Activated CD8-positive, alpha-beta T cell treated with anti-CD3 and anti-CD28 coated beads for 36 hours (primary cell): ENCODE measurements at places on chromosomes 3 and 15.
A peak's percentile ranks its signal among the peaks of the same experiment; 100 is the strongest.

- no peak for DNase-seq
These were observed 136.6 kb upstream of the FHIT start for GRCh38 chr3:61387817-61388216.

DNA sequence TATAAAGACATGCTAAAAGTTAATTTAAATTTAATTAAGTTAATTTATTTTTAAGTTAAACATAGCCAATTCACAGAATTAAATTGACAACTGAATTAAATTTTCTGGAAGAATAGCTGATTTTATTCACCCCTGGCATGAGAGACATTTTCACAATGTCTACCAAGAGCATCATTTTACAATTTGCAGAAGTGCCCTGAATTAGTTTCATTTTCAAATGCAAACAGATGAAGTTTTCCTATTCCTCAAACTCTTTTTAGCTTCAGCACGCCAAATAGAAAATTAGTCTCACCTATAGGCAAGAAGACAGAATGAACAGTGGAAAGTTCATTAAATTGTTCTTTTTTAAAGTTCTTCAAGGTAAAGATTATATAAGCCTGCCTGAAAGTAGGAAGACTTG, 259.3 kb downstream of the ZBBX start:
- DNase-seq = no peak

GRCh38 chr3:180311242-180311641, 274.5 kb upstream of the PEX5L start:
- no peak for DNase-seq

DNA sequence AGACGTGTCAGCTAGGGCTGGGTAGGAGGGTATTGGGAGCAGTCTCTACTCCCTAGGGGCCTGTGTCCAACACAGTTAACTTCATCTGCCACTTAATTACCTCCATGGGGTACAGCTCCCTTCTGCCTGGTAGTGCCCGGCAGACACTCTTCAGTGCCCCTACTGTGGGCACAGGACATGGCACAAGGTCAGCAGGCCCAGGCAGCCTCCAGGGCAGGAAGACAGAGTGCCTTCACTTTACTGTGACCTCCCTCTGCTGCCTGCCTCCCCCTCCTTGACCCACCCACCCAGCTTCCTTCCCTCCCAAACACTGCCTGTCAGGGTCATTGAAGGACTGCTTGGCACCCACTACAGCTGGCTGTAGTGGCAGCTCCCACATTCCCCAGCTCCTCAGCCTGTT, 6.5 kb upstream of the GRM2 start:
- DNase-seq = no peak

DNA sequence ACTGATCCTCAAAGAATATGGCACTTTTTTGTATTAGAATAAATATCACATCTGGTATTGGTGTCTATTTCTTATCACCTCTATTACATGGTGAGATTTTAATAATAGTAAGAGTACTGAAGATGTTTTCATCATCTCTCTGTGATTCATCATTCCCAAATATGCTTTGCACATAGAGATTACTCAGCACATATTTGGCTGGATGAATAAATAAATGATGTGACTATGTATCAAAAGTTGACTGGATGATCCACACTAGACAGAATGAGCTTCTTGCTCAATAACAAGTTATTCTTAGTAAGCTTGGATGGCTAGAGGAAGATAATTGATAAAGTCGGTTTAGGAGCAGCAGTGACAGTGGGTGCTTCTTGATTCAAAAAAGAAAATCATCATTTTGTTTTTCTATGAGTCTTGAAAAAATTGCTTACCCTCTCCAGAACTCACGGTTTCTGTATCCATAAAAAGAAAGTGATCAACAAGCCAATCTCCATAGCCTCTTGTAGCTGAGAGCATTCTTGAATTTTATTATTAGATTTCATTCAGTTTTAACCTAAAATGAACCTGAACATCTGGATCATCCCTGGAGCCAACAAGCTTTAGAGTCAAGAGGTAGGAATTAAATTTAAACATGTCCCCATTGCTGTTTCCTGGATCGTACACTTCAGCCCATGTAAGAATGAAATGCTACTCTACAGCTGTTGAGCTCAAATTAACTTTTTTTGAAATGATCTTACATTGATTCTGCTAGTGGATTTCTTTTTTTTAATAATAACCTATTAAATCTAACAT, 104.8 kb upstream of the OSTN start:
- DNase-seq = no peak

GRCh38 chr15:33016405-33017024, 178.0 kb downstream of the FMN1 start:
- no peak for DNase-seq

- peak; percentile 77 for DNase-seq
These were observed 18.3 kb upstream of the ATP8B4 start for GRCh38 chr15:50137330-50137761.

GRCh38 chr15:81001152-81002008, 657 bp downstream of the TLNRD1 start:
- DNase-seq = peak; percentile 61

GRCh38 chr15:29093696-29094343, 175.8 kb downstream of the NSMCE3 start:
- no peak for DNase-seq

- DNase-seq = no peak
These were observed 9.6 kb downstream of the MCM2 start for GRCh38 chr3:127607675-127608361.

GRCh38 chr3:150106740-150107428, 136.2 kb upstream of the PFN2 start:
- DNase-seq = no peak

GRCh38 chr15:83398626-83399025, 48.5 kb upstream of the SH3GL3 start:
- DNase-seq = no peak

DNA sequence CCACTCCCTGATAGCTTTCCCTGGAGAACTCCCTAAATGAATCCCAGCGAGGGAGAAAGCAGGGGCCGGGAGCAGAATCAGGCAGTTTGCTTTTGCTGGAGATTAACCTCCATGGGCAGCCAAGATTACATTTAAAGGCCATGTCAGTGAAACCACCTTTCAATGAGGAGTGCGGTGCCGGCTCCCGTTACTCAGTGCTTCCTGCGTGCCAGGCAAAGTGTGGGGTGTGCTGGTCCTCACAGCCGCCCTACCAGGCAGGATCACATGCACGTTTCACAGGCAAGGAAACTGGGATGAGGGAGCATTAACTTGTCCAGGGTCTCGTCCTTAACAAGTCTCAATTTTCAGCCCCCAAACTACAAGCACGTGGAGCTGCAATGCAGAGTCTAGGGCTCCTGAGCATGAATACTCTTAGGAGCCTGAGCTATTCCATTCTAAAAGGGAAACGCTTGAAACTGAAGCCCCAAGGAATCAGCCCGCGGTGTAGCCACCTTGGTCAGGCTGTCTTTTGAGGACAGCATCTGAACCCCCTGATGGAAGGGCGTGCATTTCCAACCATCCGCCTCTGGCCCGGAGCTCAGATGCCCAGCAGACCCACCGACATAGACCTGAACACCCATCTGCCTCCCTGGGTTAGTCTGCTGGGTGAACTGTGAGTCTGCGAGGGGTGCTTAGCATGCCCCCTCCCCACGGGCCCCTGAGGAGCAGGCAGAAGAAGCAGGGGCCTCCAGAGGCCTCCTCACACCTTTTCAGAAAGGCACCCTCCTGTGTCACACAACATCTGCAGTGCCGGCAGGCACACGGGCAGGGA, 5.6 kb downstream of the IGDCC3 start:
- no peak for DNase-seq

DNA sequence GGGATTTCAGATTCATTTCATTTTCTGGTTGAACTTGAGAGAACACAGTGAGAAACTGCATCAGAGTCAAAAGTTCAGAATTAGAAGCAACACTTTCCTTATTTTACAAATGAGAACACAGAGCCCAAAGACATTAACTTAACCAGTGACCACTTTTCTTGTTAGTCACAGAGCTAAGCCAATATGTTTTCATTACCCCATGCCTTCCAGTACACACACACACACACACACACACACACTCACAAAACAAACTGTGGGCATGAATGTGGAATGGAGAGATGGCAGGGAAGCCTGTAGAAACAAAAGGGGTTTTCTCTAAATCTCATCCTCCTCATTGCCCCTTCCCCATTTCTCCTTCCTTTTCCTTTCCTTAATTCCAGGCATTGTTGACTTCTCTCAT, 267.4 kb upstream of the GADL1 start:
- no peak for DNase-seq

GRCh38 chr15:39056357-39056756, 491.7 kb upstream of the RASGRP1 start:
- DNase-seq = no peak

- no peak for DNase-seq
These were observed 84.5 kb downstream of the SETD2 start for GRCh38 chr3:47079432-47079831.

DNA sequence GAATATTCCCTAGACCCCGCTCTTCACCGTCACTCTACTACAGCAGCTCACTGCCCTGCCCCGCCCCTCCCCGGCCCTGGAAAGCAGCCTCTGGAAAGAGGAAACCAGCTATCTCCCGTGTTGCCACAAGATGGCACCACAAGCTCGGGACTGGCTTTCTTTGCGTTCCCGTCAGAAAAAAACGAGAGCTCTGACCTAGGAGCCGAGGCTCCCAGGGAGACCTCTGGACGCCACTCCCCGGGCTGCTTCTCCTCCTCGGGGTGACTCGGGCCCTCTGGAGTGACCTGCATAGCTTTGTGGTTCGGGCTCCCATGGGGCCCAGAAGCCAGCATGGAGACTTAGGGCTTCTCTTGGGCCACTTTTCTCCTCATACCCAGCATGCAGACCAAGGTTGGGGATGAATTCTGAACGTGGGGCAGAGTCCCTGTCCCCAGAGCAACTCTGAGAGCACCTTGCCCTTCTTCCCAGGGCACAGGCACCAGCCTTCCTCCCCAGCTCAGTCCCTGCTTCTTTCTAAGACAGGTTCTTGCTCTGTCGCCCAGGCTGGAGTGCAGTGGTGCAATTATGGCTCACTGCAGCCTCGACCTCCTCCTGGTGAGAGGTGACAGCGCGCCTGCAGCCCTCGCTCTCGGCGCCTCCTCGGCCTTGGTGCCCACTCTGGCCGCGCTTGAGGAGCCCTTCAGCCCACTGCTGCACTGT, 19.0 kb downstream of the STOML1 start:
- DNase-seq = peak; percentile 91

GRCh38 chr3:14565868-14566588, 25.9 kb upstream of the GRIP2 start:
- peak; percentile 30 for DNase-seq

DNA sequence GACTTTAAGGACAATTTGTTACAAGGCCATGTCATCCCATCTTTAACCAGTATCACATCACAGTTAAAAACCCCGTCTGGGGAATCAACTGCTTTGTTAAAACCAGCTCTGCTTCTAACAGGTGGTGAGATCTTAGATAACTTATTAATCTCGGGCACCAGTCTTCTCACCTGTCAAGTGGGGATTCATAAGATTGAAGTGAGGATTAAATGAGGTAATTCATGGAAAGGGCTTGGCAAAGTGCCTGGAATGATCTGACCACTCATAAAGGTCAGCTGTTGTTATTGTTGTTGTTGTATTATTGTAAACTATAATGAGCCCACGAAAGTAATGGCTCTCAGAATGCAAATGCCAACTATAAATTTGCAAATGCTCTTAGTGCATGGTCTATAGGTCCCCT, 30.1 kb upstream of the SLC24A5 start:
- no peak for DNase-seq

DNA sequence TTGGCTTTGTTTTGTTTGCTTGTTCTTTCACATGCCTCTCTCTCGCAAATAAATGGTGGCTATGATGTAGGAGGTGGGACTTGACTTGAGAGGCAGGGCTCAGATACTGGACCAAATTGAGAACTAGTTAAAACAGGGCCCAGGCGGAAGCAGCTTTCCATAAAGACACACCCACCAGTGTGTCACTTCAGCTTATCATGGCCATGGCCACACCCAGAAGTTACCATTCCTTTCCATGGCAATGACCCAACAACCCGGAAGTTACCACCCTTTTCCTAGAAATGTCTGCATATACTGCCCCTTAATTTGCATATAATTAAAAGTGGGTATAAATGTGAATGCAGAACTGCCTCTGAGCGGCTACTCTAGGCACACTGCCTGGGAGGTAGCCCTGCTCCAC, 62.6 kb upstream of the CNTN4 start:
- no peak for DNase-seq

DNA sequence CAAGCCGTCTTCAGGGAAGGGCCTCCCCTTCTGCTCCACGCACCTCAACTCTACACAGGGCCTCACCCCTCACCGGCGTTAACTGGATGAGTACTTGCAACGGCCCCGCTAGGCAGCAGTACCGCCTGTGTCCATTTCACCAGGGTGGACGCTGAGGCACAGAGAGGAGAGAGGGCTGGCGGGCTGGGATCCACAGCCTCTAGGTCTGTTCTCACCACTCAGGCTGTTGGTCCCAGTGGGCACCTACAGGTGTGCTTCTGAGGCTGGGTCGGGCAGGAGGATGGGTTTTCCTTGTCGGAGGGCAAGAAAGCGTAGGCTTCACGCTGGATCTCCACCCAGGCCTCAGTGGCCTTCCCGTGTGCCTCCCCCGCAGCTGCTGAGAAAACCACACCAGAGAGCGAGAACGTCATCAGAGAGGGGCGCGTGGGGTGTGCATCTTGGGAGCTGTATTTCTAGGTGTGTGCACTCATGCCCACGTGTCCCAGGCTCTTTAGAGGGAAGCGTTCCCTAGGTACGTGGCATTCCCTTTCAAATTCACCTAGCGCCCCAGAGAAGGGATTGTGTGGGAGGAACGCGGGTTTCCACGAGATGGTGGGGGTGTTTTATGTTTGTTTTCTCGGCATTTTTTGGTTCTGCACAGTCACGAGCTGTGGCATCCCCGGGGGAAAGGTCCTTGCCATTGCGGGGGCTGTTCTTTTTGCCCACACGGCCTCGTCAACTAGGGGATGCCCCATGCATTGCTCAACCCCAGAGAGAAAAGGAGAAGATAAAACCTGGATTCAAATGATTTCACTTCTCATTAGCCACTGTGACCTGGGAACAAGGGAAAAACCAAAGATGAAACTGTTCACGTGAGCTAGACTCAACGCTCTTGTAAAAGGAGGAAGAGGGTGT, 67.7 kb downstream of the MGLL start:
- DNase-seq = peak; percentile 71

DNA sequence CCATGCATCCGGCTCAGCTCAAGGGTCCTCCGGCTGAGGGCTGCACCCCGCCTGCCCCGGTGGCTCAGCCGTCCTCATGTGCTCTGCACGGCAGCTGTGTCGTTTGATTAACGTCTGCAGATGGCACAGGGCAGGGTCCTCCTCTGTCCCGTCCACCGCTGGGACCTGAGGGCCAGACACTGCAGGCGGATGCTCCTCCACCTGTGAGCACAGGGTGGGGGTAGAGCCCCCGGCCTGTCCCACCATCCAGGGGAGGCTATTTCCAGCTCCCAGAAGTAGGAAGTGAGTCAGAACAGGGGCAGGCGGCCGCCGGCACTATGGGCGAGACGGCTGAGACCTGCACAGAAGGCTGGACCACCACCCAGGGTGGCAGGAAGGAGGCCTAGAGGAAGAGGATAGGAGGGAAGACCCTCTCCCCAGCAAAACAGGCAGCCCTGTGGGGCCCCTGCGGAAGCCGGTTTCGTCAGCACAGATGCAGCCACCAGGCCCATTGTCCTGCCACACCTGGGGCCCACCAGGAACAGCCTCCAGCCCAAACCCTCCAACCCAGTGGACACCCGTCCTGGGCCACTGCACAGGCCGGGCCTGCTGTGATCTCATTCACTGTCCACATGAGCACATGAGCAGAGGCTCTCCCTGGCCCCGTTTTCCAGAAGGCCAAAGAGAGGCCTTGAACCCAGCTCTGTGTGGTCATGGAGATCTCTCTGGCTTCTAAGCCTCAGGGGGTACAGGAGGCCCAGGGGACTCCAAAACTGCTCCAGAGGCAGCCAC, 12.6 kb upstream of the PLXND1 start:
- DNase-seq = no peak

- no peak for DNase-seq
These were observed 55.6 kb upstream of the STXBP5L start for GRCh38 chr3:120852412-120852811.

GRCh38 chr3:23987356-23987755, 42.3 kb downstream of the NR1D2 start:
- DNase-seq = no peak
